ENCODE measurements at places on chromosomes 7 and 10.
A peak's percentile ranks its signal among the peaks of the same experiment; 100 is the strongest.

GRCh38 chr7:34939175-34939574, 98.1 kb downstream of the DPY19L1 start:
- no peak for DNase-seq

- no peak for DNase-seq
Observed at GRCh38 chr7:4730971-4731370, 44.5 kb upstream of the AP5Z1 start.

DNA sequence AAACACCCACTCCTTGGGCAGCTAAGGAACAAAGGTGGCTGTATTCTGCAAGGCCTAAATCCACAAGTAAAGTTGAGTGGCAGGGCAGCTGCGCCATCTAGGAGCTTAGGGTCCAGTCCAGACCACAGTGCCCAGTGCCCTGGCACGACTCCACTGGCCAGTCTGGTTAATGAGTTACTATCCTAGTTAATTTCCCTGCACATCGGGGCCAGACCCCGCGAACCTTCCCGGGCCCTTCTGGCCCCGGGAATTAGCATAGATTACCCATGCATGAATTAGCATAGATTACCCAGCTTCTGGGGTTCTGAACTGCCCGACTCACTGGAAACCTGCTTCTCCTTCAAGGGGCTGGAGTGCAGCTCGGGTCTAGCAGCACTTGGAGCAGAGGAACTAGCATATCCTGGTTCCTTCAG, 3.2 kb upstream of the EMX2 start:
- no peak for DNase-seq

- DNase-seq: no peak
Observed at GRCh38 chr7:156386097-156386496, 254.5 kb upstream of the RNF32 start.

- no peak for DNase-seq
Observed at GRCh38 chr7:77903597-77903996, 105.0 kb downstream of the PHTF2 start.

GRCh38 chr7:106770191-106770590, 94.9 kb upstream of the PIK3CG start:
- DNase-seq: no peak

DNA sequence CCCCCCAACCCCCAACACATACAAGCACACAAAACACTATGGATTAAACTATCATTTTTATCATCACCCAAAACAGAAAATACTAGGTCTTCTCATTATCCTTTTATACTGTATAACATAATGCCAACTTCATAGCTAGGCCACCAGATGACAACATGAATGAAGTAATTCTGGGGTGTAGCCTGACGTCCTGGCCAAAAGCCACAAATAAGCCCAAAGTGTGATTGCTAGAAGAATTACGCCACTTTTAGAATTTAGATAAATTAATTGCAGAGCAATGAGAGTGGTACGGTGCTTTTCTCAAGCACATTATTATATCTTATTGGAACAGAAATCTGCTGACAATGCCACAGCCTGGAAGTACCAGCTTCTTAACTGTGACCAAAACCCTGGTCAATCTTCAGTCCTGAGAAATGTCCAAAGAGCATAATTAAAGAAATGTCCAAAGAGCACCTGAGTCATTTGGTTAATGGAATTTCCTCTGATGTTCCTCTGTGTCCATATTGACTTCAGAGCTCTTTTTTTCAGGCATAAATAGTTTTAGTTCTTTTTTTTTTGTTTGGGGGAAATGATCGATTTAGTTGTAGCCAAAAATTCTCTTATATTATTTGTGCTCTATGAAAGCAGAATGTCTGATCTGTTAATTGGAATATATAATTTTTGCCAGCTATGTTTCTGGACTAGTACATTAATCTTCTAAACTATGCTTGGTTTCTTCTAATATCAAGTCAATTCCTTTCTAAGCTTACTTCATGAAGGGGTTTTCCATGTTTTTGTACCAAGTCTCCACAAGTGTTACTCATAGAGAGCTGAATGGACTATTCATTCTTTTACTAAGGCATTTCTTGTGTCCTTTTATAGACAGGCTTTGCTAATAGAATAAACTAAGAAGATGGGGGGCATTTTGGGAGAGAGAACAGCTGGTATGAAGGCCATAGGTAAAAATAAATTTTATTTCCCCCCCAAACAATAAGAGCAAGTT, 233.4 kb upstream of the SLC26A5 start:
- no peak for DNase-seq

DNA sequence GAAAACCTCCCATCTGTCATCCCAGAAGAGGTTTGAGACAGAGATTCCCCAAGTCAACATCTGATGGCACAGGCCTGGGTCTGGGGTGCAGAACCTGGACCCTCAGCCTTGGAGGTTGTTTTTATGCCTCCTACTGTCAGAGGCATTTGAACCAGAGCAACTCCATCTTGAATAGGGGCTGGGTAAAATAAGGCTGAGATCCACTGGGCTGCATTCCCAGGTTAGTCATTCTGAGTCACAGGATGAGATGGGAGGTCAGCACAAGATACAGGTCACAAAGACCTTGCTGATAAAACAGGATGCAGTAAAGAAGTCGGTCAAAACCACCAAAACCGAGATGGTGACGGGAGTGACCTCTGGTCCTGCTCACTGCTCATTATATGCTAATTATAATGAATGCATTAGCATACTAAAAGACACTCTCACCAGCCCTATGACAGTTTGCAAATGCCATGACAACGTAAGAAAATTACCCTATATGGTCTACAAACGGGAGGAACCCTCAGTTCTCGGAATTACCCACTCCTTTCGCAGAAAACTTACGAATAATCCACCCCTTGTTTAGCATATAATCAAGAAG, 92.0 kb downstream of the ITGA8 start:
- no peak for DNase-seq

- no peak for DNase-seq
Observed at GRCh38 chr10:117223693-117224430, 17.1 kb upstream of the SLC18A2 start.

GRCh38 chr10:84540617-84541288, 212.4 kb downstream of the CCSER2 start:
- peak; percentile 68 for DNase-seq

DNA sequence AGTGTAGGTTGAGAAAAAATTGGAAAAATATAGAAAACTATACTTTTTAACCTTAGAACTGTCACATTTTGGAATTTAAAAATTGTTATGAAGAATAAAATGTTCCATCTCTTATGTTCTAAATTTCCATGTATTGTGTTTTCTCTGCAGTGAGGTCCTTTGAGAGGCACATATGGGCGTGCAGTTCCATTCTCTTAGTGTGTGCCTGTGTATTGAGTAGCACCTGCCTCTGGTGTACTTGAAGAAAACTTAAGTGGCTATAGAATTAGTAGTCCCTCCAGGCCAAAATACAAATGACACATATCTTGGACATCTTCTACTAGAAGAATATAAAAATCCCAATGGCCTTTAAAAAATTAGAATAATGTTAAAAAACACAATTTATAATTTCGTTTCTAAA, 149.2 kb downstream of the BICC1 start:
- no peak for DNase-seq
